Psoas muscle (tissue), 8 donors: ENCODE measurements at places on chromosomes 3 and 15. TPM values are rescaled to one million over a fixed set of nuclear protein-coding genes. Genes with fewer than 3 reads are reported as not detected.

- peak overlapping the region; percentile 76 for H3K27ac ChIP-seq
- no peaks in the 10 kb centered on the region for H3K27me3 ChIP-seq
- no peak overlapping the region for H3K4me3 ChIP-seq
- no peaks in the 10 kb centered on the region for H3K36me3 ChIP-seq
- DNase-seq = peak; percentile 47
- H3K4me1 ChIP-seq = peaks cover 55% of the 10 kb centered on the region
These were observed 63.3 kb upstream of the TLE3 start for GRCh38 chr15:70160803-70161565.

- DNase-seq = no peak
- H3K36me3 ChIP-seq = peaks cover 9% of the 10 kb centered on the region
- H3K27me3 ChIP-seq = no peaks in the 10 kb centered on the region
- H3K4me1 ChIP-seq = no peaks in the 10 kb centered on the region
- no peak overlapping the region for H3K27ac ChIP-seq
These were observed 53.0 kb downstream of the C3orf80 start for GRCh38 chr3:160278210-160278609.

LOXL1 gene
- total RNA-seq = 8.7 TPM

DNA sequence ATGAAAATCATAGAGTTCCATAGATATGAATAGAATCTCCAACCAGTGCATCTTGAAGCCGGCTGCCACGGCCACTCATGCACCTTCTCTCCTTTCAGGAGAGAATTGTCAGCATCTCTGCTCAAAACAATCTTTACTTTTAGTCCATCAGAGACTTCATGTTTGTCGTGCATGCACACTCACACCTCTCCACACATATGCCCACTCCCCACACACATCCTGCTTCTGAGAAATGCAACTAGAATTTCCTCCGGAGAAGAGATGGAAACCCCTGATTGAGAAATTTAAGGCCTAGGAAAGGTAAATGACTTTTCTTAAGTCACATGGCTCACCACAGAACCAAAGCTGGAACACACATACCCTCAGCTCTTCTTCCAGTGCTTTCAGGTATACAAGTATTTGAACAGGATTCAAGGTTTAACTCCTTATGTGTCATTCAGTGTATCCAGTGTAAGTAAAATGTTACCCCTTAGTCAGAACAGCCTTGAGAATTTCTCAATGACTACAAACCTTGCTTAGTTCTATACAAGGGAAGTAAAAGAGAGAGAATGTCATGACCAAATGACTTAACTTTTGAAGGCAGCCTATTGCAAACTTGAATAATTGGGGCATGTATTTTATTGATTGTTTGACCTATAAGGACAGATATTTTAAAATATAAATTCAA, 69.1 kb upstream of the TSEN2 start:
- H3K4me1 ChIP-seq = no peaks in the 10 kb centered on the region
- no peak for DNase-seq
- H3K4me3 ChIP-seq = no peak overlapping the region
- no peak overlapping the region for H3K27ac ChIP-seq
- H3K27me3 ChIP-seq = peaks cover 3% of the 10 kb centered on the region

GRCh38 chr3:101259485-101260341, 60.7 kb downstream of the IMPG2 start:
- no peaks in the 10 kb centered on the region for H3K4me1 ChIP-seq
- no peaks in the 10 kb centered on the region for H3K27me3 ChIP-seq
- H3K36me3 ChIP-seq = no peaks in the 10 kb centered on the region
- H3K4me3 ChIP-seq = no peak overlapping the region
- no peak overlapping the region for H3K27ac ChIP-seq

DNA sequence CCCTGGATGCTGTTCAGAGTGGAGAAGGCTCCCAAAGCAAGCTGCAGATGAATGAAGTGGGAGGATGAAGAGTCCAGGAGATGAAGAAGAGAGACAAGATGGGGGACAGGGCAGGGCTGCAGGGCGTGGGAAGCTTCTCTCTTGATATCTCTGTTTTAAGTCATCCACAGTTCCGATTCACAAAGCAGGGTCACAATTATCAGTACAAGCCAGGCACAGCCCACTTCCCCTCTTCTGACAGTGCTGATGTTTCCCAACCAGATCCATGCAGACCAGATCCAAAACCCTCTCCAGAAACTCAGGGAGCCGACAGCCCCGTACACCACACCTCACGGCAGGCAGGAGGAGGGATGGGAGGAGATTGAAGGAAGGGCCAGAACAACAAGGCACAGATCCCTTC, 31.1 kb downstream of the NTRK3 start:
- H3K4me1 ChIP-seq = no peaks in the 10 kb centered on the region
- DNase-seq = no peak
- no peak overlapping the region for H3K27ac ChIP-seq
- H3K27me3 ChIP-seq = peaks cover 5% of the 10 kb centered on the region
- no peak overlapping the region for H3K4me3 ChIP-seq

GPR149 gene
- not detected for total RNA-seq

- H3K4me3 ChIP-seq = no peak overlapping the region
- peaks cover 13% of the 10 kb centered on the region for H3K4me1 ChIP-seq
- DNase-seq = no peak
- no peaks in the 10 kb centered on the region for H3K27me3 ChIP-seq
- no peaks in the 10 kb centered on the region for H3K36me3 ChIP-seq
These were observed 143.2 kb downstream of the FAM43A start for GRCh38 chr3:194828926-194829325.

GRCh38 chr3:43670635-43671522, 19.9 kb upstream of the ABHD5 start:
- no peaks in the 10 kb centered on the region for H3K27me3 ChIP-seq
- no peaks in the 10 kb centered on the region for H3K4me1 ChIP-seq
- H3K27ac ChIP-seq = no peak overlapping the region
- no peaks in the 10 kb centered on the region for H3K36me3 ChIP-seq
- DNase-seq = no peak
- no peak overlapping the region for H3K4me3 ChIP-seq

MFSD1 gene
- total RNA-seq = 18.4 TPM
